Ovary (tissue), 10 donors: ENCODE measurements at places on chromosomes 3 and 15.

DNA sequence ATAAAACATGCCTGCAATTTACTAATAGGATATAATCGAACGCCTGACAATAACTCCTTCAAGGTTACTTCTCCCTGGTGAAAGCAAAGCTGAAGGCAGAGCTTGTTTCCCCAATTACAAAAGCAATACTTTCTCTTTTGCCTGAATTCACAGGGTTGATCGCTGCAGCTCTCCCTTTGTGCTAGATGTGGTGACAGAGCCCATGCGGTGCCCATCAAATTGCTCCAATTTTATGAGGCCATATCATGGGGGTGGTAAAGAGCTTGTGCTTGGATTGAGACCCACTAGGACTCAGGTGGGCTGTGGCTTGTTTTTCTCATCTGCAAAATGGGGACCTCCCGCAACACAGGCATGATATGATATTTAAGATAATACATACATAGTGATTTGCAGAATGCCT lies 143.4 kb downstream of the GREM1 start:
- no peak for DNase-seq

DNA sequence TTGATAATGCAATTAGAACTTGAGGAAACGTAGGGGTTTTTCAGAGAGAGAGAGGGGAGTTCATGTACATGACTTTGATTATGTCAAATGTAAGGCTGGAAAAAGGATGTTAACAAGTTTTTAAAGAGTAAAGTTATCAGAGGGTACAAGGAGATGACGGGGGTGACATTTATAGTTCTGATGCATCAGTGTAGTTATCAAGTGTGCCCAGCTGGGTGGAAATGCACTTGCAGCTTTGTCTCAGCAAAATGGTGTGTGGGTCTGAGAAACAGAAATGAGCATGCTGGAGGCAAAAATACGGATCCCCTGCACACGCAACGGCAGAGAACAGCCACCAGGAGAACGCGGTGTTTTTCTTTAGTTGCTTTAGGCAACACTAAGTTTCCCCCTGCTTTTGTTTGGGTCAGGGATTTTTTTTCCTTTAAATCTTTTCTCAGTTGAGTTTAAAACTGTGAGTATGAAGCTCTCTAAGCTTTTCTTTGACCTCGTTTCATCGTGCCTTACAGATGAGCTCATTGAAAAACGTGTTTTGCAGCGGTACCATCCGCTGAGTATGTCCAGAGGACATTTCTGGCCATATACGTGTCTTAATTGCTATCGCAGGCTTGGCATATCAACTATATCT lies 205.4 kb downstream of the PDZRN3 start:
- DNase-seq, result no peak

DNA sequence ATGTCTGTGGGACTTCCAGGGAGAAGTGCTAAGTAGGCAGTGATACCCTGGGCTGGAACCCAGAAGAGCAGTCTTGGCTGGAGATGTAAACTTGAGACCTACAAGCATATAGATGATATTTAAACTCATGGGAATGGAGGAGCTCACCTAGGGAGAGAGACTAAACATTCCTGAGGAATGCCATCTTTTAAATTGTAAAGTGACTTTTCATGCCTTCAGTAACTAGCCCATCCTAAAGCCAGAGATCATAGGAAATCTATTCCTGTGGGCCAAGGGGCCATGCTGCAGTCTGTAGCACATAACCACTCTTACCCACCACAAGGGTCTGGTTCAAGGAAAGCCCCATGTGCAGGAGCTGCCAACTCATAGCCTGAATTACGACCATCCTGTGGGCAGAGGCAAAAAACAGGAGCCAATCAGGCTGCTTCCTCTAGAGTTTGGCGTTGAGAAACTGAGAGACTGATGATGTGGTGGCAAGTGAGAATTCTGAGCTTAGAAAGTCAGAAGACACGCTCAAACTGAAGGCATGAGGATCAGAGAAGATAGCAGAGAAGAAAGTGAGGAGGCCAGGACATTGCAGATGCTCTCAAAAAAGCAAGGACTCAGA lies 37.5 kb downstream of the CTDSPL start:
- DNase-seq, result no peak

DNA sequence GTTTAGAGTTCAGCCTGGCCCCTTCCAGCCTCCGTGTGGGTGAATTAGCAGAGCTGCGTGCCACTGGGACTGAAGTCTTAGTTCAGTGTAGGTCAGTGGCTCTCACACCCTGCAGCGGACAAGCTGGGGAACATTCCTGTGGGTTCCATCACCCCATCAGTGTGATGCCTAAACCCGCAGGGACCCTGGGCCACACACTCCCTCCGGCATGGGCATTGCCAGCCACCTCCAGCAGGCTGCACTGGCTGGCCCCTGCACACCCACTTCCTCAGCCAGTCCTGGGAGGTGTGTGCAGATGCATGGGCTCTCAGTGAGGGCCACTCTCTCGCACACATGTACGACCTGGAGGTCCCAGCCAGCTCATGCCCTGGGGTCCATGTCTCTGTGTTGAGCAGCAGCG lies 32.1 kb upstream of the TOPBP1 start:
- DNase-seq, result no peak

DNA sequence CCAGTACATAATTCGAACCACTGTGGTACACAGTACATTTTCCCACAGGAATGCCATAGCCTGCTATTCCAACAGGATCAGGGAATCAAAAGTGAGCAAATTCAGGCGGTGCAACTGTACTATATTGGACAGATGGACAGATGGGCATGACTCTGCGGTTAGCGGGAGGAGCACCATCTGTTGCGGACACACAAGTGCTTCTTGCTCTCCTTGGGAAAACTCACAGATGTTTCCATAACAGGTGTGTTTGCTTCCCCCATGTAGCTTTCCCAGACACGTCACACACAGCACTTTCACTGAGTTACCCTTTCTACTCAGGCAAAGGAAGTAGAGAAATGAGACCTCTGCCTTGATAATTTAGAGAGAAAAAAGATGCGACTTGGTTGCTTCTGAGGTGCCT lies 325.1 kb upstream of the THBS1 start:
- no peak for DNase-seq

GRCh38 chr15:69479081-69479480 lies 26.5 kb downstream of the RPLP1 start:
- no peak for DNase-seq
